Stimulated activated CD8-positive, alpha-beta memory T cell treated with anti-CD3 and anti-CD28 coated beads, Interleukin-7, amount 100 ng/mL, for 1 hour (primary cell): ENCODE measurements at places on chromosomes 4 and X.

DNA sequence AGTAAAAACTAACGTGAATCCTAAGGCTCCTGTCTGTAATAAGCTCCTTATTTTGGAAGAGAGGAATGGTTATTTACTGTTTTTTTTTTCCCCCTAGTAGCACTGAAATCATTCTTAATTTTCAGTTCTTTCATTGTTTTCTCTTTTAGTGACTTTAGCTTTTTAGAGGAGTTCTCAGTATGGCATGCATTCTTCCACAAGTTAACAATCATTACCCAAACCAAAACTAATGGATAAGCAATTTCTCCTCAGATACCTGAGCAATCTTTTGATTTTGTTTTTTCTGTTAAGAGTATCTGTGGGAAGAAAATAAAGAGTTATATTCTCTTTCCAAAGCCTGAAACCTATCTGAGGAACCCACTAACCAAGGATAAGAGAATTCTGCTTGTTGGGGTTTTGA lies 16.7 kb upstream of the PPA2 start:
- DNase-seq: no peak

- DNase-seq: peak; percentile 90
Measured at GRCh38 chr4:183659029-183659871, at the start of the genes RWDD4 and TRAPPC11. RWDD4 (minus strand) TSS chr4:183659185; CDS start chr4:183658952, 233 bp downstream. TRAPPC11 (plus strand) TSS chr4:183659293; CDS start chr4:183663868, 4,575 bp downstream.

GRCh38 chr4:113997206-113997605 lies 17.8 kb upstream of the ARSJ start:
- no peak for DNase-seq

- no peak for DNase-seq
Measured at GRCh38 chr4:159045321-159045720, 57.6 kb upstream of the RAPGEF2 start.

- no peak for DNase-seq
Measured at GRCh38 chr4:91256043-91256442, 1047.7 kb upstream of the GRID2 start.

GRCh38 chr4:48566034-48566384 lies 76.0 kb downstream of the ZAR1 start:
- DNase-seq: no peak

DNA sequence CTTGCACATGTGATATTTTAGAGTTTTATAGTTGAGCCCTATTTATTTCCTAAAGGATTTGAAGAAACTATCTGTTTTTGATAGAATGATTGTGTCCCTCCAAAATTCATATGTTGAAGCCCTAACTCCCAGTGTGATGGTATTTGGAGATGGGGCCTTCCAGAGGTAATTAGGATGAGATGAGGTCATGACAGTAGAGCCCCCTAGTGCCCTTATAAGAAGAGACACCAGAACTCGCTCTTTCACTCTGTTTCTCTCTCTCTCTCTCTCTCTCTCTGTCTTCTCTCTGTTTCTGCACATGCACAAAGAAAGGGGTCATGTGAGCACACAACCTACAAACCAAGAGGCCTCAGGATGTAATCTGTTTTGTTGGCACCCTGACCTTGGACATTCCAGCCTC lies 921.9 kb upstream of the DIAPH2 start:
- DNase-seq: no peak

DNA sequence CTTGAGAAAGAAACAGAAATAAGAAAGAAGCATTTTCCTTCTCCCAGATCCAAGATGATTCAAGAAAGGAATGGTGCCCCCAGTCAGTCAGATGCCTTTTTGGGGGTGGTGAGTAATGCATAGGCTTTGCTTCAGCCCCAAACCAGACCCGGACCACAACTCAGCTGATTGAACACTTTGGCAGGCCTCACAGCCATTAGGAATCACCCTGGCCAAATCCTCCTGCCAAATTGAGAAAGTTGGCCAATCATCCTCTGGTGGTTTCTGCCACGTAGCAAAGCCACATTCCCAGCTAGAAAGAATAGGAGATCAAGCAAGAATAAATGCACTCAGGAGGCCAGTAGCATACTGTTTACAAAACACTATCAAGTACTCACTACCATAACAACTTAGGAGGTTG lies 33.7 kb downstream of the FRMD7 start:
- no peak for DNase-seq

DNA sequence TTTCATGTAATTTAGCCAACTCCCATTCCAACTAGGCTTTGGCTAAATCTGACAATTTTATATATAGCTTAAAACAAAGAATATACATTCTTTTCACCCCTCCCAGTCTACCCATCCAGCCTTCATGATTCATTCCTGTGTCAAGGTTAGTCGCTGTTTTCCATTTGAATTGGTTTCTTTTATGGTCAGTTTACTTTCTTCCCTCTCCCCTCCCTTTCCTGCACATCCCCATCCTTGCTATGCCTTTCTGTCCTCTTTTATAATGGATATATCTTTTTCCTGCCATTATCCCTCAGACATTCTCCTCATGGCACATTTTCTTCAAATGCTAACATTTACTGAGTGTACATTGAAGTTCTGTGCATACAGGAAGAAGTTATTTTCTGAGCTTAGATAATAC lies 4.7 kb downstream of the ZXDB start:
- DNase-seq: no peak

DNA sequence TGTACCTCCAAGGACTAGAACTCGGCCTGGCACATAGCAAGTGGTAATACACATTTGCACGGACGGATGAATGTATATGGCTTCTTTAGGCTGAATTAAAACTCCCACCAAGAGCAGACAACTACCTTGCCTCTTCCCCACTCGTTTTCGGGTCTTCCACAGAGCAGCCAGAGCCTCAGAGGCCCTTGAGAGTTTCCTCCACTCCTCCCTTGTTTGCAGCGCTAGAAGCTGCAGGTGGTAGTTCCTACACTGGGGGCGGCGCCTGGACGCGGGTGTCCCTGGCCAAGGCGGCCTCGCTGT lies 10.2 kb upstream of the INTU start:
- DNase-seq: no peak

- DNase-seq: no peak
Measured at GRCh38 chrX:618761-619450, 11.7 kb upstream of the SHOX start.

- DNase-seq: no peak
Measured at GRCh38 chrX:40761762-40762161, 26.4 kb upstream of the MED14 start.

DNA sequence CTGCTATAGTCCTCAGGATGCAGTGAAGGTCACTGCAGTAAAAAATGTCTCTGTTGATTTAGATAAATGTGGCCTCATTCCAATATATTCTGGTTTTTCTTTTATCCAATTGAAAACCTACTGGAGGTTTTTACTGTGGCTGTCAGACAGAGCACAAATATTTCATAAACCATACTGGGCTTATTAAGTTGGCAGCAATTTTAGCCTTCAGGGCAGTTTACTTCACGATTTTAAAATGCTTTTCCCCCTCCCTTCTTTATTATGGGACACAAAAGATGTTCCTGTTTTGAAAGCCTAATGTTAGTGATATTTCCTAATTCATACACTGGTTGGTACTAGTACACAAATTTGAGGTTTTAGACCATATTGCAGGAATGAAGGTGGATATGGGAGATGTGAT lies 939.4 kb downstream of the C4orf33 start:
- no peak for DNase-seq

- no peak for DNase-seq
Measured at GRCh38 chr4:123554801-123555232, 158.2 kb downstream of the SPRY1 start.

DNA sequence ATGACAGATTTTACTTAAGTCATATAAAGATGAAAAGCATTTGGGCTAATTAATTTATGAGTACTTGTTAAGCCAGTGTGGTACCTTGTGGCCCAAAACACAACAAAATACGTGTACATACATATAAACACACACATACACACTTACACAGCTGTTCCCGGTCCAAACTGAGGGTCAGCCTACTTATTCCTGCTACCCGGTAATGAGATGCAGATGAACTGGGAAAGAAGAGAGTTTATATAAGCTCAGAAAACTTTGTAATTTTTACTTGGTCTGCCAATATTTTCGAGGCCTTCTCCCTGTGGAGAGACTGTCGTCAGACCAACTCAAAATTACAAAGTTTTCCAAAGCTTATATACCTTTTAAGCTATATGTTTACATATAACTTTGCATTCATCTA lies 25.8 kb upstream of the PBDC1 start:
- DNase-seq: no peak

GRCh38 chr4:81457921-81458520 lies 13.7 kb downstream of the RASGEF1B start:
- no peak for DNase-seq

DNA sequence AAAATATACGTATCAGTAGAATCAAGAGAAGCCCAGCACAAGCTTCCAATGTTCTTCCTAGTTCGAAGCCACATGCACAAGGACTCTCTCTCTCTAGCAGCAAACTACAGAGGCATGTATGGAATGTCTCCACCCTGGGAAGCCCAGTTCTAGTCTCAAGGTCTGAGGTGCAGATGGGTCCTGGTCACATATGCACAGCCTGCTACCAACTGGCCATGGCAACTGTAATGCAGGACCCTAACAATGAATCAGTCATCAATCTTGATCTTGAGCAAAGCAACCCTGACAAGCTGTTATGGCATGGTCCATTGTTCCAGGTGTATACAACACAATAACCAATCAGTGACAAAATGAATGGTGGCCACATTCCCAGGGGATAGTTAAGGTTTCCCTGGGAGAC lies 55.8 kb downstream of the MBNL3 start:
- no peak for DNase-seq

- no peak for DNase-seq
Measured at GRCh38 chr4:135605076-135605475, 1403.5 kb upstream of the PABPC4L start.

DNA sequence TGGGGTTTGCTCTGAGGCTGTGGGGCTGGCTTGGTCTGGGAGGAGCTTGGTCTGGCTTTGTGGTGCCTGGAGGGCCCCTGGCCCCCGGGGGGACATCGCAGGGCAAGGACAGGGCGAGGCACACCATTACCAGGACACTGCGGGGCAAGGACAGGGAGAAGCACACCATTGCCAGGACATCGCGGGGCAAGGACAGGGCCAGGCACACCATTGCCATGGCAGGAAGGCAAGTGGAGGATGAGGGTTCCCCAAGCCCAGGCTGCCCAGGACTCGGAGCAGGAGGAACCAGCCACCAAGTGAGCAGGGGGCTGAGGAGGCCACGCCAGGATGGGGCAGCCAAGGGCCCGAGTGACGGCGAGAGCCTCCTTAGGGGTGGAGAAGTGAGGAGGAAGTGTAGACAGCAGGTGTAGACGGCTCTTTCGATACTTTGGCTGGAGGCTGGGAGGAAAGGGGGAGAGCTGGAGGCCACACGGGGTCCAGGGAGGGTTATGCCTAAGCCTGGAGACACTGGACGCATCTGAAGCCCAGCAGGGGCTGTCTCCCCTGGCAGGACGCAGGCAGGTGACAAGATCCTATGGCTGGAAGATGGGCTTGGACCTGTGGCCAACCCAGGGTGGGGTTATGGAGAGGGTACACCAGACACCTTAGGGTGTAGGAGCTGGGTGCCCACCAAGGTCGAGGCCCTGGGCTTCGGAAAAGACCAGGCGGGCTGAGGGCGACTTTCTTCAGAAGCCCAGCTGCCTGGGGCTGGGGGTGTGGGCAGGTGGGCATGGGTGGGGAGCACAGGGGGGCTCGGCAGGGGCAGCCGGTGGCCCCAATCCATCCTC lies 7.3 kb downstream of the NKX1-1 start:
- no peak for DNase-seq

DNA sequence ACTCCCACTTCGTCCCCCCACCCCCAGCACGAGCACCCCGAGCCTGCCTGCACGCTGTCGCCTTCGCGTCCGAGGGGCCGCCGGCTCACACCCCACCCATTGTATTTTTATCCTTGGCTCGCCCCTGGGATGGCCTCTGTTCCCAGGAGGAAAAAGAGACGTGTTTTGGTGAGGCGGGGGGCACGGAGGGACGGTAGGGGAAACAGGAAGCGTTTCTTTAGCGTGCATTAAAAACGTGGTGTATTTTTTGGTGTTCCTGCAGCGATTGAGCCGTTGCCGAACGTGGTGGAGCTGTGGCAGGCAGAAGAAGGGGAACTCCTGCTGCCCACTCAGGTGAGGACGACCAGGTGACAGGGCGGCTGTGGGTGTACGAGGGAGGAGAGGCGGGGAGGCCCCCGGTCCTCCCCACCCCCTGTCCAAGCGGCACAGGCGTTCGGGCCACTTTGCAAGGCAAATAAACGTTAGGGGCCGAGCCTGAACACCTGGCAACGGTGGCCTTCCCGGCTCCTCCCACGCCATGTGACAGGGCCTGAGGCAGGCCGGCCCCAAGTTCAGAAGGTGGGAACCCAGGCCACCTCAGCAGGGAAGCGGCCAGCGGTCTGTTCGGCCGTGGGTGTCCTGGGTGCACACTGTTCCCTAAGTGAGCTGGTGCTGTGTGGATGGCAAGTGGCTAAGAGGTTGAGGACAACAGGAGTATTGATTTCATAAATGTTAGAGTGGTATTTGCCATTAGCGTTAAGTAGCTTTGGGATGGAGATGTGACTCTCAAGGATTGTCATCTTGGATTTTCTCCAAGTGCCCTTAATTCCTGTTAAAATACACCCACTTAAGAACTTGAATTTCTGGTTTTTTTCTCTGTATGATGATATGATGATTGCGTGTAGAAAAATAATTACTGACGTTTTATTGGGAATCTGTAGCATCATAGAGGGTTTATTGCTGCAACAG lies 1.1 kb downstream of the TMEM131L start:
- no peak for DNase-seq

GRCh38 chrX:110167952-110168451 lies 149.9 kb downstream of the AMMECR1 start:
- DNase-seq: peak; percentile 19

- no peak for DNase-seq
Measured at GRCh38 chr4:139767168-139767567, 101.5 kb downstream of the MGST2 start.

DNA sequence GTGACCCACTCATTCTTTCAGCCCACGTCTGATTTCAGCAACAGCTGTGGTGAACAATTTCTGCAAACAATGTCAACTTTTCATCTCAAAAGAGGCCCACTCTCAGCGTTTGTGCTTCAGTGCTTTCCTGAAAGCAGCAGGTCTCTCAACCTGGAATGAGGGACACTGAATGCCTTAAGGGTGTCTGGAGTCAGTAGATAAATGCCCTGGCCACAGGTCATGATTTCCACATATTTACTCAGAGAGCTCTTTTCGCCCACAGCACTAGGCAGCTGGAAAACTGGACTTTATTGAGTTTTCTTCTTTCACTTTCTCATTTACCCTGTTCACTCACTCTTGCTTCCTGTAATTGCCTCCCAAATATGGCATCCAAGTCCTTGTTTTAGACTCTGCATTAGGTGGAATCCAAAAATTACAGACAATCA lies 52.8 kb downstream of the NPFFR2 start:
- no peak for DNase-seq

GRCh38 chr4:101527188-101527587 lies 179.9 kb upstream of the PPP3CA start:
- peak; percentile 11 for DNase-seq

DNA sequence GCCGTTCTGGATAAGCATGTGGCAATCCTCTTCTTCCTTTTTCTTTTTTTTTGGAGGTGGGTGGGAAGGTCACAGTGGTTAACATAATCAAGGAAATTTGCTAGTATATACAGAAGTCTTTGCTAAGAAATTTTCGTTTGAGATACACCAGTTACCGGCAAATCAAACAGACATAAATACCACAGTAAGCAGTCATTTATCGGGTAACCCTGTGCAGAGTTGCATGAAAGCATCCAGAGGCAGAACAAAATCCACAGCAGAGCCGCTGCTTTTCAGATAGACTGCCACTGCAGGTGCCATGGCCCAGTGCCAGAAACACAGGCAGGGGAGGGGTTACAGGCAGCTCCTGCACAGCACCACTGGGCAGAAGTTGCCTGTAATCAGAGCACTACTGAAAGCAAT lies 179.1 kb upstream of the MAB21L2 start:
- no peak for DNase-seq
